ENCODE measurements at places on chromosomes 13 and 19.
A peak's percentile ranks its signal among the peaks of the same experiment; 100 is the strongest.

DNA sequence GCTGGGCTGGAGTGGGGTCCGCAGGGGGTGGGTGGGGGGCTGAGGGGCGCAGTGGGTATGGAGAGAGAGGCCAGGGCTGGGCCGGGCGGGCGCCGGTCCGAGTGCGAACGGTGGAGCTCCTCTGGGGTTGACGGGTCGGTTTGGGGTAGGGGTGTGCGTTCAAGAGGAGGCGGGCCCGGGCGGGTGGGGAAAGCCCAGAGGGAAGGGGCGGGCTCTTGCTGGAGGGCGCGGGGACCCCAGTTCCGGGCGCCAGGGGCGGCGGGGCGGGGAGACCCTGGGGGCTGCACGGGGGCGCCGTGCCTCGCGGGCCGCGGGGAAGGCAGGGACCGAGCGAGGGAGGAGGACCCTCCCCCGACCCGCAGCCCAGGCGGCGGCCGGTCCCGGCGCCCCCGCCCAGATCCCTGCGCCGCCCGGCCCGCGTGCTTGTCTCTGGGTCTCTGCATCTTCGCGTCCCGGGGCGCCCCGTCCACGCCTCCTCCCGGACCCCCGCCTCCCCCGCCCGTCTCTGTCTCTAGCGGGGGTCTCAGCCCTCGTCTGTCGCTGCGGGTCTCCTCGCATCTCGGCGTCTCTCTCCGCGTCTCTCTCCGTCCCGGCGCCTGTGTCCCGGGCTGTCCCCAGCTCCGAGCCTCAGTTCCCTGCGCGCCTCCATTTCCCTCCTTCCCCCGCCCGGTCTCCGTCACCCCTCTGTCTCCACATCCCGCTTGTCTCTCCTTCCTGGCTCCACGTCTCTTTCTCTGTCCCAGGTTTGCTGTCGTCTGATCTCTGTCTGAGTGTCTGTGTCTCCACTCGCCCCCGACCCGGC lies 8.3 kb upstream of the SHISA7 start:
- DNase-seq = no peak

GRCh38 chr19:30602661-30603350 lies 230.6 kb downstream of the ZNF536 start:
- no peak for DNase-seq

DNA sequence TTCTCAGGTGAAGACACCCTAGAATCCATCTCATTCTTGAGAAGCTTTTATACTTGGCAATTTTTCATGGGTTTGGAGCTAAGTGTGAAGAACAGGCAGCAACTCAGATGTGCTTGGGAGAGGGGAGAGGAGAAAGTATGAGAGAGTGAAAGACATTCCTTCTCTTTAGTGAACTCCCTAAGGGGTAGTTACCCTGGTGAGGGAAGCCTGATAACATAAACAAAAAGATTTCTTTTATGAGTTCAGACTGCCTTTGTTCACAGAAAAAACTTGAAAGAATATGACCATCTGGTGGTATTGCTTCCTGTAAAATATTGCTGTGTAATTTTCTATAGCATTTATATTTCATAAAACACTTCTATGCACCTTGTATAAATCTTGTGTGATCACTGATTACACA lies at the start of gene STOML3:
STOML3 (minus strand) TSS at position 139 of the 400 bp plus-strand sequence; CDS start at position 29, 110 bp downstream.
- DNase-seq = no peak

GRCh38 chr13:83691966-83692365 lies 190.3 kb downstream of the SLITRK1 start:
- no peak for DNase-seq

DNA sequence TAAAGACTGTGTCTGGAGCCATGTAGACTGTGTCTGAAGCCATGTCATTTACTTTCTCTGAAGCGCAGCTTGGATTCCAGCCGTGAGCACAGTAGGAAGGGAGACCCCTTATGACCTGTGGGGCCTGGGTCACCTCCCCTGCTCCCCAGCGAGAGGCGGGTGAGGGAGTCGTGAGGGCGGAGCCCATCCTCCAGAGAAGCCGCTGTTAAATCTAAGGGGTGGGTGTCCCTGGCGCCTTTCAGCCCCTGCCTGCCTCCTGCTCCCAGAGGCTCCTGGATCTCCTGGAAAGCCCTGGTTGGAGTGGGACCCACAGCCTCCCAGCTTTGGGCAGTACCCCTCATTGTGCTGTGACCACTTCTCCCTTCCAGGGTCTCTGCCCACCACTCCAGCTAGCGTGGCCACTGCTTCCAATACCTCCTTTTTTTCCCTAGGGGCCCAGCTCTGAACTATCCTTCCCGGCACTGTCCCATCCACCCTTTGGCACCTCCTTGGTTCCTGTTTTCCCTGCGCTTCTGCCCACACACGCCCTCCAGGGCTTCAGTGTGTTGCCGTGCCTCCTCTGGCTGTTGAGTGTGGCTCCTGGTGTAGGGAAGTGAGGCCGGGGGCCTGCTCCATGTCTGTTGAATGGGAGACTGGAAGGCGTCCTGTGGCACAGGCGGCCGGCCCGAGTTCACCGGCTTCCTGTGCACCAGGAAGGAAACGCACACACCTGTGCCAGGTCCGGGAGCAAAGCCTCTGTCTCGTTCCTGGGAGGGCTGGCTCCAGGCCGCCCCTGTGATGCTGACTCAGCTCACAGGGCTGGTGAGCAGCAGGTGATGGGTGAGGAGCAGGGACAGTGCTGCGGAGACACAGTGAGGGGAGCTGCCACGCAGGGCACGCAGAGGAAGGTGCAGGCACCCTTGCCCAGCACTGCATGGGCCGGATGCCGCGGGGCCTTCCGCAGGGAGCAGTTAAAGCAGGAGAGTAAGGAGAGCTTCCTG lies 29.4 kb downstream of the ATP4B start:
- DNase-seq = no peak

GRCh38 chr19:18160971-18161635 lies 8.1 kb downstream of the PIK3R2 start:
- DNase-seq = peak; percentile 91

DNA sequence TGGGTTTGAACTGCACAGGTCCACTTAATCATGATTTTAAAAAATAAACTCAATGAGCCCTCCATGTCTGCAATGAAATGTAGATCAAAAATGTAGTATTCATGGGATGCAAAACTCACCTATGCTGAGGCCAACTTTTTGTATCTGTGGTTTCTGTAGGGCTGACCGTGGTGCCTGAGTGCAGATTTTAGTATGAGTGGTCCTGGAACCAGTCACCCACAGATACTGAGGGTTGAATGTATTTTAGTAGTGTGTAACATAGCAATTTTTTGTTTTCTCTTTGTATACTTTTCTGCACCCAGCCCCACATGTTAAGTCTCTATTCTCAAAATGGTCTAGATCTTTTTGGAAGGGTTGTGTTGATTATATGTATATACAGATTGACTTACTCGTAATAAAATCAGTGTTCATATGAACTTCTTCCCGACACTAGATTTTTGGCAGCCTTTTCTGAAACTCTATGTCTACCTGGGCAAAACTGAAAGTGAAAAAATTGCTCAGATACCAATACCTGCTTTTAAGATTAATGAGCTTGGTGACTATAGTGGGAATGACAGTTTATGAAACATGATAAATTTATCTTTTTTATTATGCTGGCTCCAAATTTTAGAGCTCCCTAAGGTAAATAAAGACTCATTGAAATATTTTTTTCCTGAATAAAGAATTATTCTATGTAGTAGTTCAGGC lies 51.6 kb downstream of the DNAJC15 start:
- peak; percentile 49 for DNase-seq

DNA sequence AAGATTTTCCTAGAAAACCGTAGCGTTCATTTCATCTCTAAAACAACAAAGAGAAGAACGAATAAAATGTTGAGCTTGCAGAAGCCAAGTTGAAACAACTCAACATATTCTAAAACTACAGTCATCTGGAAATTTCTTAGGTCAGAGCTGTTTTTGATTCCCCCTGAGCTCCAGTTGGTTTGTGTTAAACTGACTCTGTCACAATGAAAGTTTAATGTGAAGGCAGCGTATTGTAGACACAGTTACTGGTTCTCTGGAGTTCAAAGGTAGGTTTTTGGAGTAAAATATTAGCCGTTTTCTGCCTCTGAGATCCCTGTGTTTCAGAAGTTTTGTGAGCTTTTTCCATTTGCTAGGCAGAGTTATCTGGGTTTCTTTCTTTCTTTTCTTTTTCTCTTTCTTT lies 2.2 kb downstream of the ARHGEF7 start:
- DNase-seq = no peak

GRCh38 chr13:95659500-95659899 lies 15.0 kb upstream of the DZIP1 start:
- no peak for DNase-seq

DNA sequence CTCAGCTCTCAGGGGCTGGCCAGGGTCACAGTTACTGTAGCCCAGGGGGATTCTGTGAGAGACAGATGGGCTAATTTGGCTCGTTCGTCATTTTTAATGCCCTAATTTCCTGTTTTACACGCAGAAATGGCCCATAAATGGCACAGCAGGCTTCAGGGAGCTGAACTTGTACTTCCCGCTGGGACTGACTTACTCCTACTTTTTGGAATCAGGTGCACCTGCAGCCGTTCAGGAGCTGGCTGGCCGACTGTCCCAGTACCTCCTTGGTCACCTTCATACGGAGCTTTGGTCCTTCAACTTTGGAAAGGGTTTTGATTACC lies 62.4 kb upstream of the URI1 start:
- no peak for DNase-seq

- DNase-seq = no peak
Observed at GRCh38 chr19:54421521-54421920, 6.3 kb downstream of the TTYH1 start.

GRCh38 chr13:43214124-43214523 lies 190.7 kb downstream of the DNAJC15 start:
- no peak for DNase-seq

DNA sequence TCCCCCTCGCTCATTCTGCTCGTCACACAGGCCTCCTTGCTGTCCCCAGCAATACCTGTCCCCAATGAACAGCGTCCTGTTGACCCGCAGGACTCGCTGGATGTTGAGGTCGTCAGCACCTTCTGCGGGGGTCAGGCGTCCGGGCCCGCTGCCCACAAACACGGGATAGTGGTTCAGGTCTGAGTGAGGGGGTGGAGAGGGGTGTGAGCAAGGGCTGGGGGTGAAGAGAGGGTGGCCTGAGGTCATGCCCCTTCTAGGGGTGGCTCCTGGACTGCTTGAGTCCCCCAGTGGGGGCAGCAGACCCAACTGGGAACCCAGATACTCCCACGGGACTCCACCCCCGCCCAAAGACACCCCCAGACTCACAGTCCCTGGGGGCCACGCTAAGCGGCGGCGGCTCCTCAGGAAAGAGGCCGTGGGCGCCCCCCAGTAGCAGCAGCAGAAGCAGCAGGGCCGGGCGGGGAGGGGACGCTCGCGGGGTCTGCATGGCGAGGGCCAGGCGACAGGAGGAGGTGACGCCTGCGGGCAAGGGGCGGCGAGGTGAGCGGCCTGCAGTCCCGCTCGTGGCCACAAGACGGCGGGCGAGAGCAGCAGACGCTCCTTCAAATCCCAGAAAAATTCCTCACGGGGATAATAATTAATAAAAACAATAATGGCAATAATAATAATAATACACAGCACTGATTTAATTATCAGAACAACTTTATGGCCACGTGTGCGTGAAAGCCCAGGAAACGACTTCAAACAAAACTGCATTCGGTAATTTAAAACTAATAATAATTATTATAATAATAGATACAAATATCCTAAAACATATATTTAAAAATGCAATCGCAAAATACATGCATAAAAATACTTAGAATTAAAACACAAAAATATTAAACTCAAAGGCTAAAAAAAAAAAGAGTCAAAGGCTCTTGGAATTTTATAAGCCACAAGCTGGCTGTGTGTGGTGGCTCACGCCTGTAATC lies 1.2 kb downstream of the SEMA6B start:
- peak; percentile 40 for DNase-seq

- no peak for DNase-seq
Observed at GRCh38 chr13:113421673-113422270, 31.5 kb downstream of the ADPRHL1 start.

DNA sequence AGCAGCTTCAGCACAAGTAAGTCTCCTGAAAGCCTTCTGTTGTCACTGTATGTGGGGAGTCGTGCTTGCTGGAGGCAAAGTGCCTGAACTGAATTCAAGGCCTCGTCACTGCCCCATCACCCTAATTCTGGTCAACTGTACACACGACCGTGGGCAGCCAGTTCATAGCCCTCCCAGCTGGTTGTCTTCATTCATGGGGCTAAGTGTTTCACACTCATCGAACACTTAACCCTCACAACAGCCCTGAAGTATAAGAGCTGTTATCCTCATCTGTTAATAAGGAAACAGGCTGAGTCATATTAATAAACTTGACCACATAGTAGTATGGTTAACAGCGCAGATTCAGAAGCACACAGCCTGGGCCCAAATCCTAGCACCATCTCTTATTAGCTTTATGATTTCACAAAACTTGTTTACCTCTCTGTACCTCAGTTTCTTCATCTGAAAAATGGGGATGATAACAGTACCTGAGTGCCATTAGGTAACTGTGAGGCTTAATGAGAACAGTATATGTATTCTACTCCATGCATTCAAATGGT lies 66.7 kb downstream of the CDADC1 start:
- DNase-seq = peak; percentile 12

DNA sequence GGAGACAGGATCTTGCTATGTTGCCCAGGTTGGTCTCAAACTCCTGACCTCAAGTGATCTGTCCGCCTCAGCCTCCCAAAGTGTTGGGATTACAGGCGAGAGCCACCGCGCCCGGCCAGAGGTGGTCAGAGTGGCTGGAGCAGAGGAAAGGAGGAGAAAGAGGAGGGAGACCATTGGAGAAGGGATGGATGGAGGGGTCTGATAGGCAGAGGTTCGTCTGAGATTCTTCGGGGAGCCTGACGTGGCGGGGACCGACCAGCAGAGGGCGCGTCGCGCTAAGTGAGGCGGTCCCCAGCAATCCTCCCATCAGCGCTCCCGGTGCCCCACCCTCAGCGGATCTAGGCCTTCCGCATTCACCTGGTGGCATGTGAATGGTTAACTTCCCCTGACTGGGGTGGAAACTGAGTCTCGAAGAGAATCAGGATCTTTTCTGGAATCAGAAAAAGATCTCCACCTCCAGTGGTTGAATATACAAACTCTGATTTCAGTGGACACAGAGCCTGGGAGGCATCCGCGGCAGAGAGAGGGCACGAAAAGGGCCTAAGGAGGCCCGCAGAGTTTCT lies 8.8 kb downstream of the GTPBP3 start:
- peak; percentile 88 for DNase-seq

DNA sequence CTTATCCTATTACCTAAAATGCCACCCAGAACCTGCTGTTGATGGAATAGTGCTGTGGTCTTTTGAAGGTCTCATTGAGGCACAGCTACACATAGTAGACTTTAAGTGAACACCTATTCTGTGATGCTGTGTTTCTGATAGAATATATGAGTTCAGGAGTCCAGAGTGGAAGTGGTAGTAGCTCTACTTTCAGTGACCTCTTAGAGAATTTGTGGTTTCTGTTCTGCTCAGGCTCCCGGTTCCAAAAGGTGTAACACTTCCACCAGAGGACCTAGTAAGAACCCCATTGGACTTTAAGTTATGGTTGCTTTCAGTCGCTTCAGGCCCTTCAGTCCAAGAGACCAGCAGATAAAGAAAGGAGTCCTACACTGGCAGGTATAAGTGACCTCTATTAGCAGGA lies 11.4 kb upstream of the MYCBP2 start:
- no peak for DNase-seq

- DNase-seq = no peak
Observed at GRCh38 chr19:35023428-35023827, 6.8 kb upstream of the SCN1B start.

GRCh38 chr19:5479958-5480357 lies 24.7 kb downstream of the ZNRF4 start:
- no peak for DNase-seq

- DNase-seq = no peak
Observed at GRCh38 chr13:88281841-88282240, 610.7 kb downstream of the SLITRK5 start.
